Activated CD8-positive, alpha-beta memory T cell treated with anti-CD3 and anti-CD28 coated beads for 4 hours (primary cell): ENCODE measurements at places on chromosomes 13 and 19.

GRCh38 chr19:17063428-17063827 lies 11.8 kb downstream of the HAUS8 start:
- DNase-seq = no peak

- DNase-seq = no peak
Observed at GRCh38 chr19:55649268-55650125, 1.5 kb downstream of the CCDC106 start.

DNA sequence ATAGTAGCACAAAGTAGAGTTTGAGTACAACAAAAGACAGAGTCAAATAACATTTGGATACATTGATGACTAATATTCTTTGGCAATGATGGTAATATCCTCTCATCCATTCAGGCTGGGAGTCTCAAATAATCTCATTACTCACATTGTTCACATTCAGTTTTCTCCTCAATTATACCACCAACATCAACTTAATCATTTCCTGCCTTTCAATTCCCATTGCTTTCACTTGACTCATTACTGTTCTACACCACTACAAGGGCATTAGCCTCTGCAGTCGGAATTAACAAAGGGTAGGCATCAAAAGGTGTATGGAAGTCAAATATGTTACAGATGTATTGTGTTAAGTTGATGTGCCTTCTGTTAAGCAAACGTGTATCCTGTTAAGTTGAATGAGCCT lies 518.4 kb upstream of the SLITRK1 start:
- no peak for DNase-seq

- no peak for DNase-seq
Observed at GRCh38 chr19:13089139-13089856, 13.4 kb downstream of the LYL1 start.

GRCh38 chr19:33424181-33424580 lies 50.7 kb downstream of the CEBPG start:
- no peak for DNase-seq

DNA sequence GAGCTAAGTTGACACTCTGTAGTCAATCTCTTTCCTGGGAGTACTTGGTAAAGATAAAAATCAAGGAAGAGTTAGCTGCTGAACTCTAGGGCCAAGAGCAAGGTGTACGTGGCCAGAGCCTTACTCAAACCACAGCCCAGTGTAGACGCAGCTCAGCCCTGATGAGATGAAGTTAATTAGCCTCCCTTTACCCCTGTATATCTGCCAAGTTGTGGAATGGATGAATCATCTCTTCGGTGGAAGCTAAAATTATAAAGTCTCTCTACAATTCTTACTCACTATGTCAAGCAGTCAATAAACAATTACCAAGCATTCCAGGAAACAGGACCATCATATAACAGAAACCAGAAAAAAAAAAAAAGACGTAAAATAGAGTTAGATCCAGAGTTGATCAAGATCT lies 146.9 kb upstream of the UFM1 start:
- no peak for DNase-seq

DNA sequence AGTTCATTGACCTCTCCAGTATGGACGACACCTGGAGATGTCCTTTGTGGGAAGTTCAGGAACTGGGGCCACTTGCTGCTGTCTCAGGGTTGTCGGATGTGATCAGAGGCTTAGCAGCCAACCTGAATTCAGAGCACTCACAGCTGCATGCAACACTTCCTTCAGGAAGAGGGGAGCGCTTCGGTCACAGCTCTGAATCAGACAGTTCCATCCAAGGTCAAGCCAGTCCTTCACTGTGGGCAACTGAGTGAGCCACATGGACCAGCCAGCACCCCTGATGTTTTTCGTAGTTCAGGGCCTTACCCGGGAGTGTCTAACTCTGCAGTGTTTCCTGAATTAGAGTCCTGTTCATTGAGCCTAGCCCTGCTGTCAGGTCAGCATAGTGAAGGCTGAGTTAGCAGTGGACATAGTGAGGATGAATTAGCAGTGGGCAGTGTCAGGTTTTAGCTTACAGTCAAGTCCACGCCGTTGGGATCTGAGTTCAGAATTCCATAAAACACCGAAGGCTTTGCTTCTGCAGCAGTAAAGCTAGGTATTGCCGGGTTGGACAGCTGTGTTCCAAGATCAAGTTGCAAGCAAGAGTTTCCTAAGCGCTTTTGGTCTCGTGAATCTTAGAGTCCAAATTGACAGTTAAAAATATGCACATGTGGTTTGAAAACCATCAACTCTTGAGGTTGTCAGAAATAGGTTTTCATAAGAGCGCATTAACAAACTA lies 5.1 kb downstream of the ZNF555 start:
- no peak for DNase-seq

GRCh38 chr13:106681997-106682396 lies 114.1 kb upstream of the ARGLU1 start:
- no peak for DNase-seq

DNA sequence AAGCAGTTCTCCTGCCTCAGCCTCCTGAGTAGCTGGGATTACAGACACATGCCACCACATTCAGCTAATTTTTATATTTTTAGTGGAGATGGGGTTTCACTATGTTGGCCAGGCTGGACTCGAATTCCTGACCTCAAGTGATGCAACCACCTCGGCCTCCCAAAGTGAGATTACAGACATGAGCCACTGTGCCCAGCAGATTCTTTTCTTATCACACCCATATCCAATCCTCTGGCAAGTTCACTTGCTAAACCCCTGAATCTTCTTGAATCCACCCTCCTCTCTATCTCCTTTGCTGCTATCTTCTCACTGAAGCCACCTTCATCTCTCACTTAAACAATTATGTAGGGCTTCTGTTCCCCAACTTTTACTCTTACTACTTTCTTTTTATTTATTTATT lies 17.5 kb downstream of the TMEM143 start:
- no peak for DNase-seq

DNA sequence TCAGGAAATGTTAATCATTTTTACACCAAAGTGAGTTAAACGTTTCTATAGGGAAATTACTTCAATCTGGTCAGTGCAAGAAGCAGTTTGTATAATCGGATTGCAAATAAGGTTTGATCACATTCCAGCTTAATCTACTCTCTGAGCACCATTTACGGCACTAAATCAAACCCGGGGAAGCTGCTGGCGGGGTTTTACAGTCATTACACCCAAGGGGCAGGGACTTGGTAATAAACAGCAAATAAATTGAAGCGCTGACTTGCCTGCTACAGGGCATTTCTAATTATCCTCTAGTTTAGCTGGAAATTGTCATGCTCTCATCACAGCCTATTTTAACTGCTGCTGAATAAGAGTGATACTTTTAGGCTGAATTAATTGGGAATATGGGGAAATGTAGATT lies 152.1 kb upstream of the SOX21 start:
- no peak for DNase-seq
